ENCODE measurements at places on chromosomes 1 and 21.
A peak's percentile ranks its signal among the peaks of the same experiment; 100 is the strongest.

GRCh38 chr1:242428399-242429190, 95.9 kb downstream of the PLD5 start:
- no peak for DNase-seq

DNA sequence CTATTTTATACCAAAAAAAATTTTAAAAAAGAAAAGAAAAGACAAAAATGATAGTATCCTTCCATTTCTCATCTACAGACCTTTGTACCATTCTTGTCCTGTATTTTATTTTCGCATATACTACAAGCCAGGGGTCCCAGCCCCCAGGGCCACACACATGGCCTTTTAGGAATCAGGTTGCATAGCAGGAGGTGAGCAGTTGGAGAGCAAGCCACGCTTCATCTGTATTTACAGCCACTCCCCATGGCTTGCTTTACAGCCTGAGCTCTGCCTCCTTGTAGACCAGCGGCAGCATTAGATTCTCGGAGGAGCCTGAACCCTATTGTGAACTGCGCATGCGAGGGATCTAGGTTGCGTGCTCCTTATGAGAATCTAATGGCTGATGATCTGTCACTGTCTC, 39.8 kb downstream of the RASSF5 start:
- DNase-seq: no peak

- no peak for DNase-seq
Observed at GRCh38 chr1:62841587-62842169, 57.7 kb downstream of the ATG4C start.

DNA sequence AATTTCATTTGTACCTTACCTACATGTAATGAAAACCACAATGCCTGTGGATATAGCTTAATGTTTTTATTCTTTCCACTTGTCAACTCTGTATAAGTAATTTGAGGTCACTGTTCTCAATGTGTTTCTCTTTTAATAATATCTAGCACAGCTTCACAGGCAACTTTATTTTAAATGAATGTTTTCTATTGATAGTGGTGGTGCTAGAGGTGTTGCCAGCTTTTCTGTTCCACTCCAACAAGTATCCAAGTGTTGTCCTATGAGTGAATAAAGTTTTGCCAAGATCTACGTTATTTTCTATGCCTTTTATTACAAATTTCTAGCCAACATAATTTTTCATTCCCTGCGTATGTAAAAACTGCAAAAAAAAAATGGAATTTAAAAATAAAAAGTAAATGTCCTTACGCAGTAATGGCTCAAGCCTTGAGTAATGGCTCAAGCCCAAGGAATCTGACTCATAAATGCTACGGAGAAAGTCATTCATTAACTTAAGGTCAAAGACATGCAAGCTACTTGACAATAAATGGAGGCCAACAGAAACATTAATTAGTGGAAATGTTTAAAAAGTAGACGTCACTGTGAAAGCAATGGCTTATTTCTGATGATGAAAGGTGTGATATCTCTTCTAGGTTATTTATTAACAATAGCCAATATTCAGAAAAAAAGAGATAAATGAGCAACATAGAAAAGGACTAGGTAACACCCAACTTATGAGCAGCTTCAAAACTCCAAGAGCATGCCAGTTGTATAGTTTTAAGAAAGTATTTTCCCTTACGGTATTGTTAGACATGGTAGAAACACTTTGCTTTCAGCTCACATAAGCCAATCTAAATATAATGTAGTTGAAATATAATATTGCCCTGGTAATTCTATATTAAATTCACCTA, 71.4 kb downstream of the SLC44A5 start:
- no peak for DNase-seq

DNA sequence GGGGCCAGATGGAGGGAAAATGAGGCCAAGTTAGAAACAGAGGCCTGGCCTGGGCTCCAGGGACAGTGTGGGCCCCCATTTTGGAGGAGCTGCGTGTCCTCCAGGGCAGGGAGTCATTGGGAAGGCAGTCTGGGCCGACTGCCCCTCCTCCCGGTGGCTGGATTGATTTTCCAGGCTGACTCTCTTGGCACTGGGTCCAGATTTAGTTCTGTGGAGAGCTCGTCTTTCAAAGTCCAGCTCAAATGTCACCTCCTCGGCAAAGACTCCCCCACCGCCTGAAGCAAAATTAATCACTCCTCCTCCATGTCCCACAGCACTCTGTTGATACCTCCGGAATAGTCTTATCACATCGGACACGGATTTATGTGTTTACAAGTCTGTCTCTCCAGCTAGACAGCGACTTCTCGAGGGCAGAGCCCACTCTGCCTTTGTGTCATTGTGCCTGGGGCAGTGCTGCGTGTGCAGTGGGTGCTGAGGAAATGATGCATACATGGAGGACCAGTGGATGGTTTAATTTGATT, 175.1 kb downstream of the CAMTA1 start:
- no peak for DNase-seq

GRCh38 chr1:47536646-47537118, 98.8 kb downstream of the FOXD2 start:
- no peak for DNase-seq

GRCh38 chr1:221394011-221394544, 347.8 kb downstream of the DUSP10 start:
- no peak for DNase-seq

GRCh38 chr1:214632091-214632490, 29.1 kb downstream of the CENPF start:
- DNase-seq: no peak

DNA sequence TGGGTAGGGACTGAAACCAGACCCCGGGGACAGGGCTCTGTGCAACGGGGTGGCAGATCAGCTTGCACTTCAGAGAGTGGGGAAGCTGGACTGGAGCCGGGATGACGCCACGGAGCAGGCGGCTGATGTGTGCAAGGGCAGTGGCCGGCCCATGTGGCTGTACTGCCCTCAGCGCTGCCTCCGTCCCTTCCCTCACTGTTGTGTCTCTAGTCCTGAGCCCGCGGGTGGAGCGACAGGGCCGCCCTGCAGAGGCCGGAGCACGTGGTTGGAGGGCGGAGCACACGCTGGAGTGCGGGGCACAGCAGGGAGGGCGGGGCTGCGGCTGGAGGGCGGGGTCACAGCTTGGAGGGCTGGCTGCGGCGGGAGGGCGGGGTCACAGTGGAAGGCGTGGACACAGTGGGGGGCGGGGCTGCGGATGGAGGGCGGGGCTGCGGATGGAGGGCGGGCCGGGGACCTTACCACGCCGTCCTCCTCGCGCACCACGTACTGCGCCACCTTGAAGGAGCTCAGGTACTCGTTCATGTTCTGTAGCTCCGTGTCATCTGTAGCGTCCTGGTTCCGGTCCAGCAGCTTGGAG, 52.4 kb downstream of the CHD5 start:
- peak; percentile 88 for DNase-seq
